Cardiac muscle cell (in vitro differentiated cells and primary cell): ENCODE measurements at places on chromosomes 2 and 18. TPM values are rescaled to one million over a fixed set of nuclear protein-coding genes. Genes with fewer than 3 reads are reported as not detected.

- no peak overlapping the region for H3K27ac ChIP-seq
- peak; percentile 5 for DNase-seq
- no peaks in the 10 kb centered on the region for H3K4me1 ChIP-seq
- H3K36me3 ChIP-seq: peaks cover 3% of the 10 kb centered on the region
- H3K4me3 ChIP-seq: no peak overlapping the region
- no peaks in the 10 kb centered on the region for H3K27me3 ChIP-seq
Measured at GRCh38 chr2:237786936-237787335, 11.6 kb upstream of the RBM44 start.

DNA sequence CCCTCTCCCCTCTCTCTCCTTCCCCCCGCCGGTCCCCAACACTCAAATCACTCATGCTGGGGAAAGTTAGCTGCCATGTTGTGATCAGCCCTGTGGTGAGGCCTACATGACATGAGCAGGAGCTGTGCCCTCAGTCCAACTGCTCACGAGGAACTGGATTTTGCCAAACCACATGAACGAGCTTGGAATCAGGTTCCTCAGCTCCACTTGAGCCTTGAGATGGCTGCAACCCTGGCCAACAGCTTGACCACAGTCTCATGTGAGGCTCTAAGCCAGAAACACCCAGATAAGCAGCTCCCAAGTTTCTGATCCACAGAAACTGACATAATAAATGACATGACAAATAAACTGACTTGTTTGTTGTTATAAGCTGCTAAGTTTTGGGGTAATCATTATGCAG lies 38.4 kb downstream of the ARL4C start:
- no peaks in the 10 kb centered on the region for H3K36me3 ChIP-seq
- H3K27ac ChIP-seq: no peak overlapping the region
- H3K4me1 ChIP-seq: no peaks in the 10 kb centered on the region
- H3K4me3 ChIP-seq: no peak overlapping the region
- DNase-seq: no peak
- no peaks in the 10 kb centered on the region for H3K27me3 ChIP-seq

MROH2A gene
- 0.12 TPM in 1 of 2 replicates, not detected in the other for total RNA-seq

TOGARAM2 gene
- total RNA-seq: under 0.01 and 0.03 TPM in 2 replicates

- no peak overlapping the region for H3K27ac ChIP-seq
- H3K4me3 ChIP-seq: no peak overlapping the region
- peaks cover 9% of the 10 kb centered on the region for H3K4me1 ChIP-seq
Measured at GRCh38 chr2:120393456-120393855, 47.5 kb downstream of the INHBB start.

DNA sequence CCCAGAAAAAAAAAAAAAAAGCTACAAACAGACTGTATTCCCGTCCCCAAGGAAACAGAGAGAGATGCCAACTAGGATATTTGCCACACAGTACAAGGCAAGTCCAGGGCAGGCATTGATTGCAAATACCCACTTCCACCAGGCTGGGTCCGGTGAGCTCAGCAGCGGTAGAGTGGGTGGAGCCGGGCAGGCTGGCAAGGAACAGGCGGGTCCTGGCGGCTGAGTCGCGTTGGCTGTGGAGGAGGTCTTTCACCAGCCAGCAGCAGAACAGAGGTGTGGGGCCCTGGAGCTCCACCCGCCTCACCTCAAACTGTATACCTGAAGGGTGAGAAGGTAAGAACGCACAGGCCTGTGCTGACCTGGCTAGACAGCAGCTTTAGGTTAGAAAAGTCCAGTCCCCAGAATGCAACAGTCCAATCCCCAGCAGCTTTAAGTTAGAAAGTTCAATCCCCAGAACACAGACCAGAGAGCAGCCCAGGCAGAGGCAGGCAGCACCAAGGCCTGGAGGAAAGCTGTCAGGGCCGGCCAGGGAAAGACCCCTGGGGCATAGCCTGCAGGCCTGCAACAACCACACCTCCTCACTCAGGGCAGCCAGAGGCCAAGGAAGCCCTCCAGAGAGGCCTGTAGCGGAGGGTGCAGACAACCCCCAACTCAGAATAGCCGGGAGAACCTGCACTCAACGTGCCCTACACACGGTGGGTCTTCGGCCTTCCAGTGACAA lies 21.9 kb upstream of the MTERF4 start:
- H3K27me3 ChIP-seq: no peaks in the 10 kb centered on the region
- no peak overlapping the region for H3K27ac ChIP-seq
- no peak overlapping the region for H3K4me3 ChIP-seq
- no peaks in the 10 kb centered on the region for H3K4me1 ChIP-seq

SLC23A3 gene
- total RNA-seq: 0.09 TPM in 1 of 2 replicates, not detected in the other

DNA sequence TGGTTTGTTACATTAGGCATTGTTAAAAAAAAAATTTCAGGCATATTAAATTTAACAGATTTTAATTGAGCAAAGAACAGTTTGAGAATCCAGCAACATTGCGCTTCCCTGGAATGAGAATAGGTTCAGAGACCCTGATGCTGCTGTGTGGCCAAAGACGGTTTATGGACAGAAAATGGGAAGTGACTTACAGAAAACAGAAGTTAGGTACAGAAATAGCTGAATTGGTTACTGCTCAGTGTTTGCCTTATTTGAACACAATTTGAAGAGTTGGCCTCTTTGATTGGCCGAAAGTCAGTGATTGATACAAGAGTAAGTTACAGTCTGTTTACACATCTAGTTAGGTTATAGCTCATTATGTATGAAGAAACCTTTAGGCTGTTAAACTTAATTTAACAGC lies 6.0 kb upstream of the NEDD4L start:
- H3K27ac ChIP-seq: no peak overlapping the region
- peaks cover 2% of the 10 kb centered on the region for H3K4me1 ChIP-seq
- no peak overlapping the region for H3K4me3 ChIP-seq
- DNase-seq: no peak
- no peaks in the 10 kb centered on the region for H3K36me3 ChIP-seq

MRPL53 gene
- 50.8 and 50.9 TPM in 2 replicates for total RNA-seq

GRCh38 chr18:32276906-32277305 lies 87.1 kb downstream of the MEP1B start:
- no peaks in the 10 kb centered on the region for H3K27me3 ChIP-seq
- no peak overlapping the region for H3K27ac ChIP-seq
- no peak for DNase-seq
- no peaks in the 10 kb centered on the region for H3K36me3 ChIP-seq
- H3K4me3 ChIP-seq: no peak overlapping the region

DNA sequence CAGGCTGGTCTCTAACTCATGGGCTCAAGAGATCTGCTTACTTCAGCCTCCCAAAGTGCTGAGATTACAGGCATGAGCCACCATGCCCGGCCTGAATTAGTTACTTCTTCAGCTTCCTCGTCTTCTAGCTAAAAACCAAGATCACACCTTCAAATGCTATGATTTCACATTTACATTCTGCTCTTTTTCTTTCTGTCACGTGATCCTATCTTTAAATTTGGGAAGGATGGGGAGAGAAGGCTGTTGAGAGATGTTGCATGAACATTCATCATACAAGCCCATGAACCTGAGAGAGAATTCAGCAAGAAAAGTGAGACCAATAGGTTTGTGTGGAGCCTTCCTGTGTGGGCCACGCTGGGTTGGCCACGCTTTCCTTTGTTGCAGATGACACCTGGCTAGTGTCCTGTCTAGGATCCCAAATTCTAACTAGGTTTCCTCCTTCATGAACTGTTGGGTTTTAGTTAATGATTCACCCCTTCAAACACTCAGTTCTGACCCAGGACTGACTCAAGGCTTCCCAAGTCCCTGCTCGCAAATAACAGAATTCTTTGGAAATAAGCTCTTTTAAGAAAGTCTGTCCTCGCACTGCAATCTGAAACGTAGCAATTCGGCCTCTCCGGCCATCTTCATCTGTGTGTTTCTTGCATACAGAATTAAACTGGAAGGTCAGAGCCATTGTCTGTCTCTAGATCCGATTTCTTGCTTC lies 57.3 kb upstream of the CREB1 start:
- no peak for DNase-seq
- H3K36me3 ChIP-seq: no peaks in the 10 kb centered on the region
- no peak overlapping the region for H3K27ac ChIP-seq
- no peaks in the 10 kb centered on the region for H3K27me3 ChIP-seq
- H3K4me1 ChIP-seq: peaks cover 3% of the 10 kb centered on the region
- no peak overlapping the region for H3K4me3 ChIP-seq

MYOM1 gene
- 209 and 219 TPM in 2 replicates for total RNA-seq

C2orf72 gene
- total RNA-seq: 4.2 and 5.4 TPM in 2 replicates

MGAT4A gene
- 3.6 and 4.1 TPM in 2 replicates for total RNA-seq

GRCh38 chr2:233413046-233413445 lies 58.8 kb downstream of the DGKD start:
- no peak overlapping the region for H3K27ac ChIP-seq
- peaks cover 7% of the 10 kb centered on the region for H3K4me1 ChIP-seq
- no peaks in the 10 kb centered on the region for H3K36me3 ChIP-seq
- peak; percentile 71 for DNase-seq

PLEKHH2 gene
- 0.32 and 1.0 TPM in 2 replicates for total RNA-seq

DNA sequence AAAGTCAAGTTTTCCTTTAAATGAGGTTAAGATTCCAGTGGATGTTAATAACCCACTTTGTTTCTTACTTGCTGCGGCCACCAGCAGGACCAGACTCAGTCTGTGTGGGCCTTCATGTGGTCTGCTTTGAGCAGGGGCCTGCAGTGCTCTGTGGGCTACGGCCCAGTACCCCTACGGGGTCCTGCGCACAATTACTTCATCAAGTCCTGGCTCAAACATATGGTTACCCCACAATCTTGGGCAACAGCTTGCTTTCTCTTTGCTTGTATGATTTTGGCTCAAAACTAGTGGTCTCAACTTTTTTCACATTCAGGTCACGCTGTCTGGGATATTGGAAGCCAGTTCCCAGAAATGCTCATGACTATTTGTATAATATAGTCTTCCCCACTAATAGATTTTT lies 64.2 kb downstream of the PTPN2 start:
- no peak overlapping the region for H3K4me3 ChIP-seq
- no peaks in the 10 kb centered on the region for H3K4me1 ChIP-seq
- no peak for DNase-seq
- H3K27me3 ChIP-seq: no peaks in the 10 kb centered on the region
- peaks cover 4% of the 10 kb centered on the region for H3K36me3 ChIP-seq
- no peak overlapping the region for H3K27ac ChIP-seq

PRSS56 gene
- not detected in 2 replicates for total RNA-seq

ACVR1C gene
- total RNA-seq: 0.04 and 0.09 TPM in 2 replicates

C2orf80 gene
- not detected in 2 replicates for total RNA-seq

DNA sequence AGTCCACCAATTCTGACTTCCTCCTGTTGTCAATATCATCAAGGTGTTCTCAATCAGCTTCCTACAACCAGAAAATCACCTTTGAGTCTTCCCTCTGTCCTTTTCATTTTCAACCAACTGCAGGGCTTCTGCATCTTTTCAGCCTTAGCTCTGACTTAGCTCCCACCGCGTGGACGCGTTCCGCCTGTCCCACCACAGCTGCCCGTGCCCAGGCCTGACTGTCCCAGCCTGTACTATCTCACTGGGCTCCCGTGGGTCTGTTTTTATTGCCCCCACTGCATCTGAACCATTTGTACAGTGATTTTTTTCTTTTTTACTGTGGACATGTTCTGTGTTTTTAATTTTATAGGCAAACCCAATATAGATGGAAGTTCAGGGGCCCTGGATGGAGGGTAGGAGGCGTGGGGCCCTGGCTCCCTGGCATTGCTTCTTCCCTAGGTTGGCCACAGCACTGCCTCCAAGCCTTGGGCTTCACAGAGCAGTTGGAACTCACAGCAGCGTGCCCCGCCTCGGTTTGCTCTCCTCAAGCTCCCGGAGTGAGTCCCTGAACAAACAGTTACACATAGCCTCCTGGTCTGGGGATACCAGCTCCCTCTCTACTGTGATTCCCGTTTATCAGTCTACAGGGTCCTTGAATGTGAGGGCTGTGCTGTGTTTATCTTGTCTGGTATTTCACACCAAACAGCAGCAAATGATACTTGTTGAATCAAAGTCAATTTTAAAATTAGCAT lies 280.6 kb upstream of the PXDN start:
- no peaks in the 10 kb centered on the region for H3K27me3 ChIP-seq
- H3K4me3 ChIP-seq: no peak overlapping the region
- no peak overlapping the region for H3K27ac ChIP-seq
- peaks cover 15% of the 10 kb centered on the region for H3K4me1 ChIP-seq
- DNase-seq: no peak

- H3K36me3 ChIP-seq: no peaks in the 10 kb centered on the region
- H3K4me3 ChIP-seq: no peak overlapping the region
- H3K4me1 ChIP-seq: no peaks in the 10 kb centered on the region
- no peak overlapping the region for H3K27ac ChIP-seq
- no peaks in the 10 kb centered on the region for H3K27me3 ChIP-seq
- peak; percentile 69 for DNase-seq
Measured at GRCh38 chr18:11040823-11041656, 108.3 kb downstream of the PIEZO2 start.

GRCh38 chr2:191030521-191031154 lies 16.7 kb upstream of the STAT1 start:
- no peak overlapping the region for H3K27ac ChIP-seq
- H3K27me3 ChIP-seq: no peaks in the 10 kb centered on the region
- H3K4me3 ChIP-seq: no peak overlapping the region
- DNase-seq: peak; percentile 62

- no peaks in the 10 kb centered on the region for H3K36me3 ChIP-seq
- H3K4me1 ChIP-seq: peaks cover 7% of the 10 kb centered on the region
- H3K27me3 ChIP-seq: peaks cover 13% of the 10 kb centered on the region
- no peak for DNase-seq
- H3K4me3 ChIP-seq: no peak overlapping the region
Measured at GRCh38 chr18:79953971-79954651, 2.7 kb upstream of the SLC66A2 start.

PDE11A gene
- 3.4 and 3.6 TPM in 2 replicates for total RNA-seq

DNA sequence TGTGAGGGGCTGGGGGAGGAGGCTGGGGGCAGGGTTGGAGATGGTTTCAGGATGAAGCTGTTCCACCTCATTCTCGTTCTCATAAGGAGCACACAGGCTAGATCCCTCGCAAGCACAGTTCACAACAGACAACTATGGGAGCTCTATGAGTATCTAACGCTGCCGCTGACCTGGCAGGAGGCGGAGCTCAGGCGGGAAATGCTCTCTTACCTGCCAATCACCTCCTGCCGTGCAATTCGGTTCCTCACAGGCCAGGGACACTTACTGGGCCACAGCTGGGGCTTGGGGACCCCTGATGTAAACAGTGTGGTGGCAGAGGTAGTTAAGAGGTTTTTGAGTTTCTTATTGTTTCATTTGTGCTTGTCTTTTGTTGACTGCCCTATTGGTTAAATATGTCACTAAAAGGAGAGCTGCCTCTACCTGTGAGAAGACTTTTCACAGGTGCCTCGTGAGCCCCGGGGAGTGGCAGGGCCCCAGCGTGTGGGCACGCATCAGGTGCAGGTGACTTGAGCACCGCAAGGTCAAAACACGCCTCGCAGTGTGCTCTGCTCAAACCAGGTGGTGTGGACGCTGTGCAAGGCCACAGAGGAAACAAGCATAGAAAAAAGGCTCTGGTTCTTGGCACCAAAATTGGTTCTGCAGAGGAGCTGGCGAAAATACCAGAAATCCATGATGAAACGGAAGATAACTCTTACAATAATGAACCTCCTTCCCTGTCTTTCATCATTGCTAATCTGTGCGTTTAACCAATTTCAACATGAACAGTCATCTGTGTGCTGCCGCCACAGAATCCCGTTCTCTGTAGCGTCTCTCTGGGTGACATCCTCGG lies 10.2 kb downstream of the MLPH start:
- H3K4me3 ChIP-seq: no peak overlapping the region
- no peaks in the 10 kb centered on the region for H3K4me1 ChIP-seq
- DNase-seq: peak; percentile 52
- H3K27me3 ChIP-seq: no peaks in the 10 kb centered on the region
- no peak overlapping the region for H3K27ac ChIP-seq

GRCh38 chr18:57004366-57005121 lies 142.3 kb upstream of the BOD1L2 start:
- H3K36me3 ChIP-seq: no peaks in the 10 kb centered on the region
- H3K4me3 ChIP-seq: no peak overlapping the region
- H3K4me1 ChIP-seq: peaks cover 18% of the 10 kb centered on the region
- no peak for DNase-seq
- no peak overlapping the region for H3K27ac ChIP-seq
- H3K27me3 ChIP-seq: no peaks in the 10 kb centered on the region

GRCh38 chr2:189500456-189501160 lies 59.3 kb downstream of the WDR75 start:
- no peaks in the 10 kb centered on the region for H3K27me3 ChIP-seq
- peaks cover under 1% of the 10 kb centered on the region for H3K4me1 ChIP-seq
- H3K27ac ChIP-seq: no peak overlapping the region
- no peaks in the 10 kb centered on the region for H3K36me3 ChIP-seq

CPLX4 gene
- not detected in 2 replicates for total RNA-seq
